Stimulated activated CD4-positive, alpha-beta T cell treated with anti-CD3 and anti-CD28 coated beads, Interleukin-2, amount 100 ng/mL, for 48 hours (primary cell): ENCODE measurements at places on chromosomes 2 and 18.

DNA sequence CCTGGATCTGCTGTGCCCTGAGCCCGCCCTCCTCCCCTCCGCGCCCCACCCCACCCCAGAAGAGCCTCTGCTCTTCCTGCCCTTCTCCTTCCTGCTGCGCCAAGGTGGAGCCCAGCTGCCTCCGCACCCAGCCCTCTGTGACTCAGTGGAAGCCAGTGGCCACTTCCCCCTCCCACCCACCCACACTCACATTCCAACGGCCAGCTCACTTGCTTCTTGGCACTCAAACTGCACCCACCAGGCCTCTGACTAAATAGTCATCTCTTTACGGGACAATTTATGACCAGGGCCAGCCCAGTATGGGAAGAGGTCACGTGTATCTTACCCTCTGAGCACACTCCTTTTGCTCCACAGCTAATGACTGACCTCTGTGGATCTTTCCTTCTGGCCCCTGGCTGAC is 150.4 kb upstream of the SLC1A4 start:
- no peak for DNase-seq

- no peak for DNase-seq
These were observed 61.0 kb downstream of the PXDN start for GRCh38 chr2:1683297-1683696.

DNA sequence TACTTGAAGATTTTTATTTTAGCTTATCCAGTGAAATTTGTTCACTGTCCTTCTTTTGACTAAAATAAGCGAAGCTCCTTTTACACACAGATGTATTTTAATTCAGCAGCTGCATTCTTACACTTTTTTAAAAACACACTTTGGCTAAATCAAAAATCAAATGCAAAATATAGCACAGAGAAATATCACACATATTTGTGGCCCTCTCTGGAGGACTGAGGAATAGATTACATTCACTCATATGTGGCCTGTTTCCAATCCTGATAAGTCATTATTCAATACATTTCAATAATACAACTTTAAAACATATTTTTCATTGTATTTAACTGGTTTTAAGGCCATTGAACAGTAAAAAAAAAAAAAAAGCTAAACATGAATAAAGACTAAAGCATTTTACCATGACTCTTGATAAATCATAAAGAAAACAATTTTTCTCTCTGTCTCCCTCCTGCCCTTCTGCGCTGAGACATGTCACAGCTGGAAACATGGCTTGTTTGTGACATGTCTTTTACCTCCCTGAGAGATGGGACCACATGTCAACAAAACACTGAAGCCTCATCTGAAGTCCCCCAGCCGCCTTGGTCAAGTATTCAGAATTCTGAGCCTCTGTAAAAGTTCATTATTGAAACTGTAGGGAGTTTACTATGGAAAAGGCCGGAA is 221.0 kb downstream of the ZNF407 start:
- DNase-seq: no peak

DNA sequence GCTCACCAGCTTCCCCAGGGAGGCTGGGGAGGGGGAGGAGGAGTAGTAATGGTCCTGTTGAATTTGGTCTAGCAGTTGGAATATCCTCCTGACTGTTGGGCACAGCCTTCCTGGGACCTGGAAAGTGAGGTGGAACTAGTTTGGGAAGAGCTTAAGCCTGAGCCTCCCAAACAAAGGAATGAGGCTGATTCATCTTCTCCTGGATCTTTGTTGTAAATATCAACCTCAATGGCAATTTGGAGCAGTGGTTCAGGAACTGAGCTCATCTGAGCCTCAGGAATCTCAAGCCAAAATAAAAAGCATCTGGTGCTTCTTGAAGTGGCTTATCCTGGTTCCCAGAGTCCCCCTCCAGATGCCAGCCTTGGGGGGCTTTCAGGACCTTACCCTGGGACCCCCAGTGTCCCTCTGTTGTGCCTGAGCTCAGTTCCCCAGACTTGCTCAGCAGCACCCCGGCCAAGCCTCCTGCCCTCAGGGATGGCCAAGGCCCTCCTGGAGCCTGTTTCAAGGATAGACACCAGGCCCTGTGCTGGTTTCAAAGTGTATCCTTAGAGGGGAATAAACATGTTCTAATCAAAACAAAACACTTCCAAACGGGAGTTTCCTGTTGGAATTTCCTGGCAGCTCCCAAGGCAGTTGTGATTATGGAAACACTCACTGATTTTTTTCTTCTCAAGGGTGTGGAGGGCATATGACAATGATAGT is 112.6 kb downstream of the DDX1 start:
- no peak for DNase-seq

- DNase-seq: no peak
These were observed at the start of gene DRC1 for GRCh38 chr2:26401739-26402541. TSS of gene DRC1 (plus strand) at chr2:26401920. CDS start at chr2:26401990, 70 bp downstream.

DNA sequence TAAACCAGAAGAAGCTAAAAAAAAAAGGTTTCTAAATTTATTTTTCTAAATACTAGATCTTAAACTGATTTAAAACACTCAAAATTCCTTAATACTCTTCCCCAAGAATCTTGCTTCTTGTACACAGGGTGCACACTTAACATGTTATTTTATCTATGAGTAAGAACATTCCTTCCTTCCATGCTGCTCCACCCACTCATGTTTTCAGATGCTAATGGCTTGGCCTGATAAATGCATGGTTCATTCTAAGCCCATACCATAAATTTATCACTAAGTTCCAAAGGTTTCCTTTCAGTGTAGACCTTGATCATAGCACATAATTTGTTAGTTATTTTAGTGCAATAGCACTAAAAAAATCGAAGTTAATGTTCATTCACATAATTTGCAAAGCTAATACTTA is 8.1 kb downstream of the FBXO48 start:
- no peak for DNase-seq

GRCh38 chr2:137151731-137152130 is 386.4 kb downstream of the THSD7B start:
- DNase-seq: no peak

DNA sequence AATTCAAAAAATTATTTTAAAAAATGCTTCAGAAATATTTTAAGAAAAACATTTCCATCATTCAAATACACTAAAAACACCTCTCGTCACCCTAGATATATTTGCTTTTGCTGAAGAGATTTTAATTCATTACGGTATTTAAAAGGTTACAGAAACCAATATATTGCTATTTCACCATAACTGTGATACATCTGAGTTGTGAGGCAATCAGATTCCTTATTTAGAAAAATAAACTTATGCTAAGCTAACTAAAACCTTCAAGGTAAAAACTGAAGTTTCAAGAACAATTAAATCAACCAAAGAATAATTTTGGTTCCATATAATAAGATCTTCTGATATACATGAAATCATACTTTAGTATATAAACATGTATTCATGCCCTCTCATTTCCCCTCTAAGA is 32.8 kb downstream of the PELI1 start:
- DNase-seq: no peak

GRCh38 chr2:9952856-9953503 is 1.5 kb downstream of the GRHL1 start:
- no peak for DNase-seq

DNA sequence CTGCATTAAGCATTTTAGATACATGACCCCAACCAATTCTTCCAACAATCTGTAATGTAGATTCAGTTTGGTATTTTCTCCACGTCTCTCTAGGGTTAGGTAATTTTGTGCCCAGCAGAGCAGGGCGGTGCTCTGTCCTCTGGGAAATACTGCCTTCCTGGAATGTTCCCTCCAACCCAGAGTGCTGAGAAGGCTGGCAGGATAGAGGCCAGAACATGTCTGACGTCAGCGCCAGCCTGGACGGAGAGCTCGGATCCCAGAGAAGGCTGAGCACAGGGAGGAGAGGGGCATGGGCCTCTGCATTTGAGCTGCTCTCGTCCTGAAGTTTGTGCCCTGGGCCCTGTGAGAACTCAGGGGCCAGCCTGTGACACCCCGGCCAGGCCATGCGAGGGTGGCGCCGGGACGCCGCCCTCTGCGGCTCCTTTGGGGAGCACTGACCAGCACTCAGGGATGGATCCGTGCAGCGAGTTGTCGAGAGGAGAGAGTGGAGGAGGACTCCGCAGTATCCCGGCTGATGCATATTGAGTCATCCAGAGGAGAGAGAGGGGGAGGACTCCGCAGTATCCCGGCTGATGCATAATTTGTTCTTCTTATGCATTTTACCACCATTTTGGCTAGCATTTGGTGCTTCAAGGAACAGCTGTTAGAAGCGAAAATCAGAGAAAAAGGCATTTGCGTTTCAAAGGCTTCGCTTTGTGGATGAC is 80.0 kb upstream of the PXDN start:
- no peak for DNase-seq

DNA sequence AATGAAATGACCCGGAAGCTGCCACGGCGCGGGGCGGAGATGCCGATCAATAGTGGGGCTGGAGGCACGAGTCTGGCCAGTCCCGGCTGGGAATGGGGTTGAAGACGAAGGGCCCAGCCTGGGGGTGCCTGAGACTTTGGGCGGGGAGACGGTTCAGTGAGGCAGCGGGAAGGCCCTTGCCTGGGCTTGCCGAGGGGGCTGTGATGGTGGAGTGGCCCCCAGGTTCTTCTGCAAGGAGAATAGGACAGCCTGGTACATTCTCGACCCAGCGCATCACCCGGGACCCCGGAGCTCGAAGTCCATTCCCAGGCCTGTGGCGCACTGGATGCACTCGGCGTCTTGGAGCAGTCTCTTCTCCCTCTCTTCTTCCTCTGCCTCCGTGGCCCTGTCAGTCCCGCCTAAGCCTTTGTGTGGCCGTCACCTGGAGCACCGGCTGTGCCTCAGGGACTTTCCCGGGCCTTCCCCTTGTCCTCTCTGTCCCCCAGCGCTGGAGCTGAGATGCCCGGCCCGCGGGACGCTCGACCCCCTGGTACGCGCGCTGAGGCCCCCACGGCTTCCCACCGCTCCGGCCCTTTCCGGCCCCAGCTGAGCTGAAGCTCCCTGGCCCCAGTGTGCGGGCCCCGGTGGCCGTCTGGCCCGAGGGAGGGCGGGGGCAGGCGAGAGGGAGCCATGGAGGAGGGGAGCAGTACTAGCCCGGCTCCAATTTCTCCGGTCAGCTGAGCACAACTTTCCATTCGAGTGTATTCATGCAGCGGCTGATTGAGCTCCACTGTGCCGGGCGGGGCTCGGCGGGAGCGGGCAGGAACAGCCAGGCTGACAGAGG is 8.0 kb downstream of the SIX3 start:
- no peak for DNase-seq

DNA sequence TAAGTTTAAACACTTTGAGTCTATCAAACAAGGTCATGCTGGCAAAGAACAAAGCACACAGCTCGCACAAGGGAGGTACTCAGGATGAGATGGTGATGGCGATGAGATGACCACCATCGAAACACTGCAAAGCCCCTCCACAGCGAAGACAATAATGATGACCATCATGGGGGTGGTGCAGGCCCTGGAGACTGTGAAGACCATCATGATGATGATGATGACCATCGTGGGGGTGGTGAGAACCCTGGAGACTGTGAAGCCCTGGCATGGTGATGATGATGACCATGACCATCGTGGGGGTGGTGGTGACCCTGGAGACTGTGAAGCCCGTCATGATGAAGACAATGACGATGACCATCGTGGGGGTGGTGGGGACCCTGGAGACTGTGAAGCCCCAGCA is 81.6 kb upstream of the SALL3 start:
- no peak for DNase-seq

GRCh38 chr2:220353897-220354296 is 726.5 kb downstream of the SLC4A3 start:
- no peak for DNase-seq
